Uterus (tissue), 4 donors: ENCODE measurements at places on chromosomes 13 and 19. TPM values are rescaled to one million over a fixed set of nuclear protein-coding genes. Genes with fewer than 3 reads are reported as not detected.

GRCh38 chr19:2014131-2014571 lies 1.4 kb downstream of the BTBD2 start:
- H3K27ac ChIP-seq = peak overlapping the region; percentile 47
- H3K4me1 ChIP-seq = peaks cover 7% of the 10 kb centered on the region
- H3K27me3 ChIP-seq = no peaks in the 10 kb centered on the region
- H3K4me3 ChIP-seq = no peak overlapping the region

IRGC gene
- total RNA-seq = not detected

DNA sequence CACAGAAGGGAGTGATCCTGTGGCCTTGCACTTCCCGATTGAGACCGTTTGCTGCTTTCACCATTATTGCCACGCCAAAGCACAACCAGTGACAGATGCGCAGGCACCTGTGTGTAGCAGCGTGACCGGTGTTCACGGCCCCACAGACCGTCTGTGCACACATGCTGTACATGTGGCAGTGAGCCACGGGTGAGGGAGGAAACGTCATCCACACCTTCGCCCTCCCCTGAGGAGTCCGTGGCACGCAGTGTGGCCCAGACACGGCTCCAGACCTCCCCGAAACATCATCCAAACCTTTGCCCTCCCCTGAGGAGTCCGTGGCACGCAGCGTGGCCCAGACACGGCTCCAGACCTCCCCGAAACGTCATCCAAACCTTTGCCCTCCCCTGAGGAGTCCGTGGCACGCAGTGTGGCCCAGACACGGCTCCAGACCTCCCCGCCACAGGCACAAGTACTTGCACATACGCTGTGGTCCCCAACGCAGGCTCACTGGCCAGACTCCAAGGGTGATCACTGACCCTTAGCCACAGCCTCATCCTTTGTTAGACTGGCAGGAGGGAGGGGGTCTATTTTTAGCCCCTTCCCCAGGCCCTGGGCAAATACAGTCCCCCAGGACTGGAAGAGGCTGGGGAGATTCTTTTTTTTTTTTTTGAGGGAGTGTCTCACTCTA lies 7.9 kb upstream of the SHC2 start:
- no peaks in the 10 kb centered on the region for H3K27me3 ChIP-seq
- H3K36me3 ChIP-seq = no peaks in the 10 kb centered on the region
- no peak overlapping the region for H3K4me3 ChIP-seq
- DNase-seq = no peak
- no peak overlapping the region for H3K27ac ChIP-seq

DNA sequence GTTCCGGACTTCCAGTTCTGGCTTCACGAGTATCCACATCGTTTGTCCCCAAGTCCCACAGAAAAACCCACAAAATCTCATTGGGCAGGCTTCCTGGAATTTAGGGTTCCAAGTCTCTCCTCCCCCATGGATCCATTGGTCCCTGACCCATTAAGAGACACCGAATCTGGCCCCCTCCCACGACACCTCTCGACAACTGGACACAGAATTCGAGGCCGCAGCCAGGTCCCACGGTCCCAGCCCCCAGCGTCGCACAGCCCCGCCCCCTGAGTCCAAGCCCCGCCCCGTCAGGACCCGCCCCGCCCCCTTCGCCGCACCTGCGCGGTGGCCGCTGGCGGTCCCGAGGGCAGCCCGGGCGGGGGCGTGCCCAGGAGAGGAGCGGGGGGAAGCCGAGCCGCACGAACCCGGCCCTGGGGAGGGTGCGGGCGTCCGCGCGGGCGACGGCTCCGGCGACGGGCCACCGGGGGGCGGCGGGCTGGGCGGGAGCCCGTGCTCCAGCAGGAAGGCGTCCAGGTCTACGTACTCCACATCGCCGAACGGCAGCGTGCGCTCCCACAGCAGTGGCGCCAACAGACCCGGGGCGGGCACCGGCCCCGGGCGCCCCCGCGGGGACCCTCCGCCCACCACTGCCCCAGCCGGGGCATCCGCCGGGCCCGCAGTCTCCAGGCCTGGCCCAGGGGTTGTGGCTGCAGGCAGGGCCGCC lies 1.8 kb downstream of the DBP start:
- peak overlapping the region; percentile 99 for H3K27ac ChIP-seq
- peaks cover 10% of the 10 kb centered on the region for H3K4me1 ChIP-seq
- no peaks in the 10 kb centered on the region for H3K36me3 ChIP-seq

ZNF345 gene
- total RNA-seq = 9.8 TPM

GRCh38 chr13:26987486-26988013 lies 184.1 kb downstream of the USP12 start:
- H3K4me1 ChIP-seq = peaks cover 11% of the 10 kb centered on the region
- DNase-seq = no peak
- H3K27me3 ChIP-seq = no peaks in the 10 kb centered on the region
- H3K36me3 ChIP-seq = no peaks in the 10 kb centered on the region

DNA sequence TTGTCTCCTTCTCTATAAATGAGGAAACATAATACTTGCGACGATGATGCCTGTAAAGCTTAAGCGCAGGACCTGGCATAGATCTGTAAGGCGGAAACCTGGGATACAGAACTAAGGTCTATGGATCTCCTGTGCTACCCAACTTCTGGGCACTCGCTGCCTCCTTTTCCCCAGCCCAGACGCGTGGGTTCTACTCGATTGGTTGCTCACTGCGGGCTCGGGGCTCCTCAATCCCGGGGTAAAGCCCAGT lies 615 bp upstream of the PSMC4 start:
- peak overlapping the region; percentile 87 for H3K27ac ChIP-seq
- H3K4me3 ChIP-seq = peak overlapping the region; percentile 59
- no peaks in the 10 kb centered on the region for H3K36me3 ChIP-seq
- H3K27me3 ChIP-seq = no peaks in the 10 kb centered on the region

DNA sequence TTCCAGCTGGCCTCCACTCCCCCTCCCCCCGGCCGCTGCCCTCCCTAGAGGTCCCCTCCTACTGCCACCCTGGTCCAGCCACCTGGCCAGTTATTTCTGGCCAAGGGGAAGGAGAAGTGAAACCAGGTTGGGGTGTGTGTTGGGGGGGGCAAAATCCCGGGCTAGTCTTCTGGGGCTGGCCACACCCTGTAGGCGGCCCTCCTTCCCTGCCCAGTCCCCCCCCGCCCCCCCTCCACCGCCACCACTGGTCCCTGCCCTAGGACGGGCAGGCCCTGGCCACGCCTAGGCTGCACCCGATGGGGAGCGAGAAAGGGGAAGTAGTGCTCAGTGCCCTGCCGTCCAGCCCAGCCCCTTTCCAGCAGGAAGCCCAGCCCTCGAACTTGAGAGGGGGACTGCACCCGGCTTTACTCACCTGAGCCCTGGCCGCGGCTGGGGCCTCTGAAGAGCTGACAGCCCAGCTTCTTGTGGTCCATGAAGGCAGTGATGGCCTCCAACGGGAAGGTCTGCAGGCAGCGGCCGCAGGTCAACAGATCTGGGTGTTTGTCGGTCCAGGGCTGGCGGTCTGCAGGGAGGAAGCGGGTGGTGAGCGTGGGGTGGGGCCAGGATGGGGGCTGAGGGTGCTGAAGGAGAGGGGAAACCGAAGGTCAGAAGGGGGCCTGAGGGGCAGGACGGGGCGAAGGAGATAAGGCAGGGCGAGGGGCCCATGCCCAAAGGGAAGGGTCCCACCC lies 813 bp downstream of the ZNF296 start:
- DNase-seq = no peak
- H3K36me3 ChIP-seq = no peaks in the 10 kb centered on the region
- H3K27ac ChIP-seq = no peak overlapping the region
- H3K4me3 ChIP-seq = peak overlapping the region; percentile 22
- no peaks in the 10 kb centered on the region for H3K27me3 ChIP-seq

DNA sequence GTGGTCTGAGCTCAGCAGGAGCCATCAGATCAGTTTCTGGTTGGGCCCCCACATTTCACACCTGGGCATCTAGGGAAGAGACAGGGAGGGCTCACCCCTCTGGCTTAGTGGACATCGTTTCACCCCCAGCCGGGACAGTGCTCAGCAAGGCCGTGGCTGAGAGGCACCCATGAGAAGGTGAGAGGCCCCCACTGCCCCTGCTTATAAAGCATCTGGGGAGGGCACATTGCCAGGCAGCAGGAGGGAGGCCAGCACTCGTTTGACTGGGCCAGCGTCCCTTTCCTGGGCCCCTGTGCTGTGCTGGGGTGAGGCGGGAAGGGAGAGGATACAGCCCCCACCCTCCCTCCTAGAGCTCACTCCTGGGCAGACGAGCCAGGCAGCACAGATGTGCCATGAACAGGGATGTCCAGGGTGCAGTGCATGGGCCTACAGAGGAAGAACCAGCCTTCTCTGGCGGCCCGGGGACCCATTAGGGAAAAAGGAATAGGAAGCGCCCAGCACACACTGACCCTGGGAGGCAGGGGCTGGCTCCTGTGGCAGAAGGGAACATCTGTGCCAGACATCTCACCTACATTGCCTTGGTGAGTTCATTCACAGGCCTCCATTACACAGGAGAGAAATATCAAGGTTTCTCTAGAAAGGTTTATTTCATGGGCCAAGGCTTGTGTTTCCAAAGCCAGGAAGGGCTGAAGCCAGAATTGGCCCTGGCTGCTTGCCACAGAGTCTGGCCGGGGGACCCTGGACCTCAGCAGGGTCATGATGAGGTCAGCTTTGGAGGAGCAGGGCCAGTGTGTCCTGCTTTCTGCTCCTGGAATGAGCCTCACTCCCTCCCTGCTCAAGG lies 7.7 kb downstream of the AP1M1 start:
- no peaks in the 10 kb centered on the region for H3K36me3 ChIP-seq
- no peak overlapping the region for H3K4me3 ChIP-seq
- no peaks in the 10 kb centered on the region for H3K4me1 ChIP-seq
- no peak overlapping the region for H3K27ac ChIP-seq
- no peaks in the 10 kb centered on the region for H3K27me3 ChIP-seq

DNA sequence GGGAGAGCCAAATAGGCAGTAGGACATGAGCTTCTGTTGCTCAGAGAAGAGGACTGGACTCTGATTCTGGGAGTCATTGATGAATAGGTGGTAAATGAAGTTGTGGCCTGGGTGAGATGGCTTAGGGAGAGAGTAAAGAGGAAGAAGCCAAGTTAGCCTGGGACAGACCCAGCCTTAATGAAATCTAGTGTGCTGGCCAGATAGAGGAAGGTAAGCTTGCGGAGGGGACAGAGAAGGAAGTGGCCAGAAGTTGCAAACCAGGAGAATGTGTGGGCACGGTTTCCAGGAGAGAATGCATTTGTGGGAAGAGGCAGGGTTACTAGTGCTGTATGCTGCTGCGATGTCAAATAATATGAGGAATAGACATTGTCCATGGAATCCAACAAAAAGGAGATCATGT lies 83.3 kb upstream of the OLFM4 start:
- H3K27me3 ChIP-seq = no peaks in the 10 kb centered on the region
- no peak overlapping the region for H3K4me3 ChIP-seq
- no peak for DNase-seq
- no peak overlapping the region for H3K27ac ChIP-seq

DNA sequence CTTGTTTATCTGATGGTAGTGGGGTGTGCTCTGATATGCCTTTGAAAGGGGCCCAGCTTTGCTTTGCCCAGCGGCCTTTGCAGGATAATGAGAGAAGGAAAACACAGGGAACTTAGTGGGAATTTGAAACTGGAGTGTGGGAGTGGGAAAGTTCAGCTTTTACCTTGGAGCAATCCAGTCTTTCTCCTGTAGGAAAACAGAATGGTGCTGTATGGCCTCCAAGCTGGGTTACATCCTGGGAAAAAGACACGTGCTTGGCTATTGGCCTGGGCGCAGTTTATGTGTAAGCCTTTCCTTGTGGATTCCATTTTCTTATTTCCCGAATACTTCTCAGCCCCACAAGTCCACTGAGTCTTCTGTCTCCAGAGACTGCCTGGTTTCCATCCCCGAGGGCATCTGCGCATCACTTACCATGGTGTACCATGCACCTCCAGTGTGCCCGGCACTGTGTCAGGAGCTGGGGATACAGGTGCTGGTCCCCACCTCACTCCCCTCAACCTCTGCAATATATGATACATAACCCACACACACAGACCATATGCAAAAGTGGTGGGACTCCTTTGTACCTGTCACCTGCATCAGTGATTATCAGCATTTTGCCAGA lies 31.5 kb downstream of the ACTN4 start:
- H3K27me3 ChIP-seq = no peaks in the 10 kb centered on the region
- no peaks in the 10 kb centered on the region for H3K36me3 ChIP-seq
- DNase-seq = no peak

DNA sequence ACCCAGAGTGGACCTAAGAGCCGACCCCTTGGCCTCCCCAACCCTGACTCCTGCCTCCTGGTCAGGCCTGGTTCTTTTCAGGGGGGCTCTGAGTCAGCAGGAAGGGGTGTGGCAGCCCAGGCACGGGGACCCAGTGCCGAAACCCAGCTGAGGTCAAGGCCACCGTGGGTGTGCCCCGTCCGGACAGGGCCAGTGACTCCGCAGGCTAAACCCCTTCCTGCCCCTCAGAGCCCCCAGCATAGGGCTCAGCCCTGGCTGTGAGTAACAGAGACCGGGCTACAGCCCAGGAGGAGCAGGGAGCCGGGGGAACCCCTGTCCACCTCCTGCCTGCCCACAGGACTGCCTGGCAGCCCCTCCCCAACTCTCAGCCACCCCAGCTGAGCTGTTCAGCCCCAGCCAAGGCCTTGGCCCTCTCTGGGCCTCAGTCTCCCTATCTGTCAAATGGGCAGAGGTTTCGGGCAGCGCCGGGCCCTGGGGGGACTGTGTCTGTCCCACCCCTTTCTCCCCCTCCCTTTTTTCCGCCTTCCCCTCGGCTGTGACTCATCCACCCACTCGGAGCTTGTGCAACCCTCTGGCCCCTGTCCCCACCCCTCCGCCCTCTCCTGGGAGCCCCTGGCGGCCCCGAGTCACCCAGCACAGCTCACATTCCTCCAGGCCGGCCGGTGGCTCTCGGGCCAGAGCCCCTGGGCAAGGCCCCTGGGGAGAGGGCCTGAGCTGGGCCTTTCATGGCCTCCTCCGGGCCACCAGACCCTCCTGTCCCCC lies 8.6 kb downstream of the ZBTB7A start:
- H3K27me3 ChIP-seq = no peaks in the 10 kb centered on the region

DNA sequence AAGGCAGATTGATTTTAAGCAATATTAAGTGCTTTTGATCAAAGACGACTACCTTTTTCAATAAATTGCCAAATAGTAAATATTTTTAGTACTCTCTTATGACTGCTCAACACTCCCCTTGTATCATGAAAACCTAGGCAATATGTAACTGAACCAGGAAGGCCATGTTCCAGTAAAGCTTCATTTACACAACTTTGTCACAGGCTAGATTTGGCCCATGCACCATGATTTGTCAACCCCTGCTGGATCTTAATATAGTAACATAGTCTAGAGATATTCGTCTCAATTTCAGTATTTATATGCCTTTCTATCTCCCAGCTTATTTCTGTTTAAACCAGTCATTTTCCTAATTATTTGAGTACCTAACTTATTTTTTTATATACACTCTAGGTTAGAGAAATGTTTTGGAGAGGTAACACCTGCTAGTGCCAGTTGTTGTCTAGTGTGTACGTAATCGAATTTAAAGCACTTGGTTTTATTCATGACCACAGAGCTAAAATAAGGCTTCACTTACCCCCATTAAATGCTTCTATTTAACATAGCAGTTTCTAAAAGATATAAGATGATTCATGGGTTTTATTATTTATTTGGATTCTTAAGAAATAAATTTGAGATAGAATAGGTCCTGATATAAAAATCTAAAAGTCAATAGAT lies 21.0 kb downstream of the TPP2 start:
- DNase-seq = no peak
- no peaks in the 10 kb centered on the region for H3K36me3 ChIP-seq
- no peak overlapping the region for H3K27ac ChIP-seq
- no peaks in the 10 kb centered on the region for H3K4me1 ChIP-seq
- no peaks in the 10 kb centered on the region for H3K27me3 ChIP-seq

- H3K4me3 ChIP-seq = no peak overlapping the region
- H3K4me1 ChIP-seq = no peaks in the 10 kb centered on the region
- no peaks in the 10 kb centered on the region for H3K36me3 ChIP-seq
- no peaks in the 10 kb centered on the region for H3K27me3 ChIP-seq
- H3K27ac ChIP-seq = no peak overlapping the region
- no peak for DNase-seq
Observed at GRCh38 chr13:113456116-113456702, 2.9 kb upstream of the ADPRHL1 start.
